ENCODE measurements at places on chromosomes 12 and 14. TPM values are rescaled to one million over a fixed set of nuclear protein-coding genes. Genes with fewer than 3 reads are reported as not detected.

The CLEC1A gene
- total RNA-seq = not detected

The VASH1 gene
- total RNA-seq = 7.3 TPM

The CMA1 gene
- not detected for total RNA-seq

The AJUBA gene
- 21.6 TPM for total RNA-seq

The KLHL33 gene
- 0.35 TPM for total RNA-seq

The MYH6 gene
- total RNA-seq = not detected

The NOS1 gene
- not detected for total RNA-seq

The TMEM119 gene
- 7.2 TPM for total RNA-seq

The FITM1 gene
- not detected for total RNA-seq

The PRB2 gene
- not detected for total RNA-seq

The B3GNT4 gene
- total RNA-seq = not detected

The TMEM121 gene
- total RNA-seq = 6.2 TPM

The ACSM4 gene
- not detected for total RNA-seq

The CLEC1B gene
- not detected for total RNA-seq

The RAP1B gene
- 220 TPM for total RNA-seq

The KRT79 gene
- total RNA-seq = not detected

The CMTM5 gene
- not detected for total RNA-seq

The TCL1B gene
- not detected for total RNA-seq

The PMCH gene
- total RNA-seq = not detected

The TESPA1 gene
- total RNA-seq = not detected

The STYK1 gene
- not detected for total RNA-seq

The GXYLT1 gene
- 15.0 TPM for total RNA-seq

The ZNF891 gene
- 0.35 TPM for total RNA-seq

The TSPAN9 gene
- total RNA-seq = 73.5 TPM

The PPP1R1A gene
- total RNA-seq = not detected

The KITLG gene
- 8.1 TPM for total RNA-seq

The BEST3 gene
- total RNA-seq = not detected
